HS-27A (cell line): ENCODE measurements at places on chromosomes 4 and X.

DNA sequence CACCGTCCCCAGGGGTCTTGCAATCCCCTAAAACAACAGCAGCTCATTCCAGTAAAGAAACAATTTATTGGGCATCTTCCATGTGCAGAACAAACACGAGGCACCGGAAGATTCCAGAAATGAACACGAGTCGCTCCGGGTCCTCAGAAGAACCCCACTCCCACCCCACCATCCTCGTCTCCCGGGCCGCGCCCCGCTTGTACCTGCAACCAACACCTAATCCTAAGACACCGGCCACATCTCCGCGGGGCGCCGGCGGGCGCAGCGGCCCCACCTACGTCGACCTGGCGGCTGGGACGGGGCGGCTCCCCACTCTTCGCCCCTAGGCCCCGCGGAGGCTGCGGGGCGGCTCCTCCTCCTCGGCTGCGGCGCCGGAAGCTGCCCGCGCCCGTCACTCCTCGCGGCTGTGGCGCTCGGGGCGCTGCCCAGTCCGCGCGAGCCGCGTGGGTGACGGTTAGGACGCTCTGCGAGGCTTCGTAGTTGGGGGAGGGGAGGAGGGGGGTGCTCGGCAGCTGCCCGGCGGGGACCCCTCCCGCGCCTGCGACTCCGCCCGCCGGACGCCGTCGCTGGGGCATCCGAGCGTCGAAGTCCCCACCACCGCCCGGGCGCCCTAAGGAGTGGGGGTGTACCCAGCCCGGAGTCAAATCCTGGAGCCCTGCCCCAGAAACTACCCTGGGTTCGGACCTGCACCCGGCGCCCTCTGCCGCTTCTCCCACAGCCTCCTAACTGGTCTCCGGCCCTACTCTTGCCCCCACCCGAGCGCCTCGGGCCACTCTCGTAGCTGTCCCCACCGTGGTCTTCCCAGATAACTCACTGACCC lies at the start of gene CCDC158:
Gene CCDC158, minus strand, starts transcription at position 380 of the 820 bp plus-strand sequence. CDS start 17,934 bp downstream, outside the sequence.
- DNase-seq = no peak

DNA sequence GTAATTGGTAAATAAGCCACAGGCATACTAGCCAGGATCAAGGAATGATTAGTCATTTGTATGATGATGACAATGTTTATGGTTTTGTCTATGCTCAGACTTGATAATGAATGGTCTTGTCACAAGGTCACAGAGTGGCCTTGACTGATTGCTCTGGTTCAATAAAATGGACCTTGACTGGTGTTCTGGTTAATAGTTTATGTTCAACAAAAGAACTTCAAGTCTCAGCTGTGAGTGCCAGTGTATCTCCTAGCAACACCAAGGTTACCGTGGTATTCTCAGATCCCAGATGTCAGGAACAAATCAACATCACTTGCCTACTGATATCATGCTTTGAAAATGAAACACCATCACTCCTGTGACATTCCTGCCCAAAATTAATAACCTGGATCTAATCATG lies 16.3 kb upstream of the LRAT start:
- no peak for DNase-seq

GRCh38 chr4:57080781-57081650 lies 29.2 kb downstream of the IGFBP7 start:
- DNase-seq = peak; percentile 92

- DNase-seq = no peak
These were observed 240.2 kb upstream of the GRIA3 start for GRCh38 chrX:122943918-122944317.

GRCh38 chrX:133185119-133185518 lies 33.0 kb downstream of the TFDP3 start:
- no peak for DNase-seq

- no peak for DNase-seq
These were observed 63.7 kb upstream of the ESX1 start for GRCh38 chrX:104318330-104319009.

DNA sequence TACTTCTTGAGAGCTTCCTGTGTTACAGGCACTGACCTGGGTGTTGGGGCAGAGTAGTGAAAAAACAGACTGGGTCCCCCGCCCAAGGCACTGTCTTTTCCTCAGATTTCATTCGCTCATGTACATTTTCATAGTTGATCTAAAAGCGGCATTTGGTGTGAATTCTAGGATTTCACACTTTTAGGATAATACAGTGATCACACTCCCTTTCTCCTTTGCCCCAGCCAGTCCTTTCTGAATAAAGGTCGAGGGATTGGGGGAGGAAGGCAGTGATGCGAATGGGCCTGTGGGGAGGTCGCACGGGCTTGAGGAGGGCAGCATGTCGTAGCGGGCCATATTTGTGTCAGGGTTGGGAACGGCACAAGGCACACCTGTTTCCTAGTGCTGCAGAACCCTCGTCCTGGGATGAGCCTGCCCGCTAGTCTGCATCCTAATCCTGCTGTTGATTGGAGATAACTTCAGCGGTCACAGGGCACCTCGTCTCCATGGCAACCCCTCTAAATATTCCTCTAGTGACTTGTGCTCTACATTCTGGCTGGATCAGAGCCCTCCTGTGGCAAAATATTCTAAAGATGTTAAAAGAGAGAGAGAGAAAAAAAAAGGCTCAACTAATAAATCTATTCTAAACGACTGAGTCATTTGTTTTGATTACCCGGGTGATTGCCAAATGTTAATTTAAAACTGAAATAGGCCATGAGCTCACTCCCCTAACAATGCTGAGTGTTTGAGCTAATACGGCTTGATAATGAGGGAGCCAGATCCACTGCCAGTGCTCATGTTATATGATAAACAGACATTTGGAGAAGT lies 21.8 kb downstream of the FHL1 start:
- no peak for DNase-seq

DNA sequence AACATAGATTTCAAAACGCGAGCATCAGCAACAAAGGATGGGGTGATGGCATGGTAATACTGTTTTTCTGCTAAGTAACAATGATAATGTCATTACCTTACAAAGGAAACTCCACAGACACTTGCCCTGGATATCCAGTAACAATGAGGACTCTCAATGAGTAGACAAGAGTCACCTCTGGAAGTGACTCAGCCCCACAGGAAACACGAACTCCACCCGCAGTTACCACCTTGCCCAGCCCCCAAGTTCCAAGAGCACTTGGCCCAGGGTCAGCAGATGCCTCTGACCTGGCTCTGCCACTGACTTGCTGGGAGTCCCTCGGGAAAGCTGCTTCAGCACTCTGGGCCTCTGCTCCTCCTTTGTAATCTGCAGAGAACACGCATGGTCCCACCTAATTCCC lies 110.3 kb upstream of the MAP3K15 start:
- DNase-seq = no peak

GRCh38 chrX:38494239-38494823 lies 67.0 kb upstream of the TSPAN7 start:
- DNase-seq = no peak

- no peak for DNase-seq
These were observed 34.6 kb downstream of the USP9X start for GRCh38 chrX:41119803-41120202.

- no peak for DNase-seq
These were observed 234.6 kb downstream of the SLC7A11 start for GRCh38 chr4:138007572-138007971.

GRCh38 chrX:24428516-24428915 lies 36.6 kb upstream of the PDK3 start:
- no peak for DNase-seq

DNA sequence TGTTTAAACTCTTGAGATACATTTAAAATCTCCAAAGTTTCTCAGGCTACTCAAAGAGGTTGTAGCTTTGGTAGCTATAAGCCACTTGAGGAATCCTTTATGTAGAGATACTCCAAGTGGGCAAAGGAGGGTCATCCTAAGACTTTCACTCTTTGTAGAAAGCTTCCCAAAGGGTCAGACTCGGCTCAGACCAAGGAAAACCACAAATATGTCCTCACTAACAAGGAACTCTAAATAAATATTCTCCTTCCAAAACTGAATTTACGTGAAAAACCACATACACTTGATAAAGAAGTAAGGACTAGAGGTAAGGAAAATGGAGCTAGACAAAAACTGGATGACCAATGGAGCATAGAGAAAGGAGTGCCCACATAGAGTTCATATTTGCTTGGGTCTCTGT lies 41.7 kb upstream of the DDX60 start:
- DNase-seq = no peak

DNA sequence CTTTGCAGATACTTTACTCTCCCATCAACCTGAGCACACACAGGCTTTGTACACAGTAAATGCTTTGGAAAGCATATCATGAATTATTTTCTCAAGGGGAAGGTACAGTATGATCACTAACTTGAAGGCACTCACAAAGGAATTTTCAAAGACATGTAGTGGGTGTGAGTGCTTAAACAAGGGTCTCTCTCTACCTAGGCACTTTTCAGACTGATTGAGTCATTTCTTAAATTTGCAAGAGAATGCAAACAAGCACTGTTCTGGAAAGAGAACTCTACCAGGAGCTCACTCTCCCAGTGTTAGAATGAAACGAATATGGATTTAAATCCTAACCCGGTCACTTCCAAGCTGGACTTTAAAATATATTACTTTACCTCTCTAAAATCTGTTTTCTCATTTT lies 85.7 kb downstream of the MAML3 start:
- DNase-seq = no peak

- no peak for DNase-seq
These were observed 129.0 kb downstream of the ARAP2 start for GRCh38 chr4:36115312-36115711.

DNA sequence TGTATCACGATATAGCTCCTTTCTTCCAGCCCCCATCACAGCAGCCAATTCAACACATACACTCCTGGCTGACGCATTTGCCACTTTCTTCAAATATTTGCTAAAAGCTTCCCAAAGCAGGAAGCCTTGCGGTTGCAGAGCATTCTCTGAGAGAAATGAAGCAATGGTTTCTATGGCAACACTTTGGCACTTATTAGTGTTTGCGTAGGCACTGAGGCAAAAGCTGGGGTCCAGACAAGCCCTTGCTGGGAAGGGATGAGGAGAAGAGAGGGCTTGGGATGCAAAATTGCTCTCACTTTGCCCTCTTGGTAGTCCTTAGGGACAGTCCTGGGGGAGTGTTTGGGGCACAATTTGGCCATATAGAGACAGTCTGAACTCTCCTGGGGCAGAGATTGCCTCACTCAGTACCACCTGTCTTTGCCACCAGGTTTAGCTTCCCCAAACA lies 55.0 kb upstream of the PAK3 start:
- DNase-seq = peak; percentile 73

DNA sequence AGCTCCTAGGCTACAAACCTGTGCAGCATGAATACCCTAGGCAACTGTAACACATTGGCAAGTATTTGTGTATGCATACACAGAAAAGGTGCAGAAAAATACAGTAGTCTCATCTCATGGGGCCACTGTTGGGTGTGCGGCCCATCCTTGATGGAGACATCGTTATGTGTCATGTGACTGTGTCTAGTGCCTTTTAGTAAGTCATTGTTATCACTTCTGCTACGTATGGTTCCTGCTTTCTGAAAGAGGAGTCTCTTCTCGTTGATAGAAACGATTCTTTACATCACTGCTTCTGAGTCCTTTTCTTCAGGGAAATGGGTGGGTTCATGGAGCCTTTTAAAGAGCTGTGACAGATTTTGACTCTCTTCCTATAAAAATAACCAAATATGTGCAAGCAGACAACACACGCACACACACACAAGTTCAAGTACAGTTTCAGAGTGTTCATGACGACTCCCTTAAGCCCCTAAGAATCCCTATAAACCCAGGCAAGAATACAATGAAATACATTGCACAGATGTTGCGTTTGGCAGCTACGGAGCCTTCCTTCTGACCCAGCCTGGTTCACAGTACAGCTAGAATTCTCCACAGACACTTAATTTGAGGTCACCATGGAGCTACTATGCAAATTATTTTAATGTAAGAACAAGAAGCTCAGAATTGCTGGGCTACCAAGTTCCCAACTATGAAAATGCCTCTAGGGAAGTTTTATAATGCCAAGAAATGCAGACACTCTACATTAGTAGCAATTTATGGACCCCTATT lies 10.2 kb upstream of the STK32B start:
- DNase-seq = no peak

DNA sequence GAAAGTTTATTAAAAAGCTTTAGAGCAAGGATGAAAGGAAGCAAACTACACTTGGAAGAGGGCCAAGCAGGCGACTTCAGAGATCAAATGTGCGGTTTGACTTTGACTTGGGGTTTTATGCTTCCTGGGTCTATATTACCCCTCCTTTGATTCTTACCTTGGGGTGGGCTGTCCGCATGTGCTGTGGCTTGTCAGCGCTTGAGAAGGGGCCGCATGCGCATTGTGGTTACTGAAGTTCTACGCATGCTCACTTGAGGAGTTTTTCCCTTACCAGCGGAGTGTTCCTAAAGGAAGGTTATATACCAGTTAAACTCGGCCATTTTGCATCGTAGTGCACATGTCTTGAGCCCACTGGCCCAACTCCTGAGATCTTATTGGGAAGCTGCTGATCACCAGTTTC lies 9.9 kb downstream of the ZNF157 start:
- no peak for DNase-seq

DNA sequence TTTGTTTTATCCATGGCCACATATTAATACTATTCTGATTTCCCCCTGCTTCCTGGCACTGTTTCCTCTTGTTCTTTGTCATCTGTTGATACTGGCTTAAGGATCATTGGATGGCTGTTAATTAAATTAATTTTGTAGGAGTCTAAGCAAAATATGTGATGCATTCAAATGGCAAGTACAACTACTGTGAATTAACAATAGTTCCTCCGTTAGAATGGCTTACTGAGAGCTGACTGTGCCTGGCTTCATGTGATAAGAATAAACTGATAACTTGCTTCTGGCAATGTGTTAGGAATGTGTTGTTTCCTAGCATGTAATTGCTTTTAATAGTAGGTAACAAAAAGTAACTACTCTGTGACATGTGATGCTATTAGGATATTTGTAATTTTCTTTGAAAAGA lies 98.5 kb downstream of the RPA4 start:
- DNase-seq = no peak

GRCh38 chrX:7109049-7109531 lies 38.4 kb upstream of the STS start:
- no peak for DNase-seq

DNA sequence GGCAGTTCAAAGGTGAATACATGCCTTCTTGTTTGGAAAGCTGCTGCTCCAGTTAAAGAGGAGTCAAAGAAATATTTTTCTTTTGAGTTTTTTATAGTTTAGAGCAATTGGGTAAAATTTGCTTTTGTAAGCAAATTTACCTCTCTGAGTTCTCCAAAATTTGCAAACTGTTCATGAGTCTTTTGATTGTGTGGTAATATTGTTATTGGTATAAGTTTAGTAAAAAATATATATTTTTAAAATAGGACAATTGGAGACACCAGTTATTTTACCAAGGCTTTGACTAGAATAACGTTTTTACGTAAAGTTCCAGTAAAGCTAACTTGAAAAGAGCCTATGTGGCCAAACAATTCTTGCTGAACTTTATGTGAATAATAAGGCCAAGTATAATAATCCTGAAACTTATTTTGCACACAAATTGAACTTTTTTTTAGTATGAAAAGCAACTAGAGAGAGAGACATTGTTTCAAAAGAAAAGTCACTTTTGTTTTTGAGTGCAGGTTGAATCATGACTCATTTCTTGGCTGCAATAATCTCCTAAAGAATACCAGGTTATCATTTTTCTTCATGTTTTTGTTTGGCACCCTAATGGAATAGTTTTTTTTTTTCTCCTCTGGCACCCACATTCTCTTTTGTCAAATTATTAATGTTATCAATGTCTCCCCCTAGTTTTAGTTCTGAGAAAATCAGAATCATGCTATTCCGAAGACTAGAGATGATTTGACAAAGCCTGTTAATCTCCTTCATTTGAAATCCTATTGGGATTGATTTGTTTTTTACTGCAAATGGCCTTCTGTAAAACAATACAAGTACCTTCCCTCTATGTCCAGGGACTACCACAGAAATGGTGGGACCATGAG lies 57.1 kb downstream of the UGT2B10 start:
- DNase-seq = no peak
